ENCODE measurements at places on chromosomes 4 and X.
A peak's percentile ranks its signal among the peaks of the same experiment; 100 is the strongest.

GRCh38 chr4:184090571-184090970, 127.1 kb downstream of the ENPP6 start:
- DNase-seq = no peak
- no peak overlapping the region for H3K4me3 ChIP-seq
- H3K27ac ChIP-seq = no peak overlapping the region

DNA sequence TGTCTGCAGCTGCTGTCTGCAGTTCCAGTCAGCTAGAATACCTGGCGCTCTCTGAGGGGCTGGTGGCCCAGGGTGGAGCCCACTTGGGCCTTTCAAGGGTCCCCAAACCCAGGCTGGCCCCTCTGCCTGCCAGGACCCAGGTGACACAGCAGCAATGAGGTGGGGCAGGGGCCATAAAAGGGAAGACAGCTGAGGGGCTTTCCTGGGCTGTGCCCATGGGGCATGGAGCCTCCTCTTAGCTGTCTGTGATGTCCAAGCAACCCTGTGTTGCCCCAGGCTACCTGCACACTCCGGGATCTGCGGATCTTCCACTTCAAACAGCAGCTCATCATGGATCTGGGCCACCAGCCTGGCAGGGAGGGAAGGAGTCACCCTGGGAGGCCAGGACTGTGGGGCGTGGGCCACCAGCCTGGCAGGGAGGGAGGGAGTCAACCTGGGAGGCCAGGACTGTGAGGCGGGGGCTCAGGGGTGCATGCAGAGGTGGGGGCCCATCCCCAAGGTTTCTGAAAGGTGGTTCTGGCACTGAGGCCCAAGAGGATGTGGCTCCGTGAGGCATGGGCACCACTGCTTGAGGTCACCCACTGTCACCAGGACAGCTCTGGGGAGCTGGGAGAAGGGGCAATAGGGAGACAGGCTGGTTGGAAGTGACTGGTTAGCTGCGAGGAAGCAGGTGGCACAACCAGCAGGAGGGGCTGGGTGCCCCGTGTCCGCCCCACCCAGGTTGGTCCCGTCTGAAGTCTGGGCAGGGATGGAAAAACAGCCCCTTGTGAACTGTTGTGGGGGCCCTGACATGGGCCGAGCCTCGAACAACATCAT, 16.3 kb downstream of the NAT8L start:
- no peaks in the 10 kb centered on the region for H3K27me3 ChIP-seq
- H3K4me1 ChIP-seq = no peaks in the 10 kb centered on the region
- DNase-seq = peak; percentile 58

GRCh38 chr4:168614281-168615057, 117.6 kb downstream of the PALLD start:
- H3K36me3 ChIP-seq = no peaks in the 10 kb centered on the region
- no peak overlapping the region for H3K27ac ChIP-seq
- DNase-seq = no peak

- no peak overlapping the region for H3K27ac ChIP-seq
- no peaks in the 10 kb centered on the region for H3K4me1 ChIP-seq
- no peak for DNase-seq
- no peak overlapping the region for H3K4me3 ChIP-seq
- no peaks in the 10 kb centered on the region for H3K36me3 ChIP-seq
These were observed 42.9 kb downstream of the AFF1 start for GRCh38 chr4:86977621-86978184.

DNA sequence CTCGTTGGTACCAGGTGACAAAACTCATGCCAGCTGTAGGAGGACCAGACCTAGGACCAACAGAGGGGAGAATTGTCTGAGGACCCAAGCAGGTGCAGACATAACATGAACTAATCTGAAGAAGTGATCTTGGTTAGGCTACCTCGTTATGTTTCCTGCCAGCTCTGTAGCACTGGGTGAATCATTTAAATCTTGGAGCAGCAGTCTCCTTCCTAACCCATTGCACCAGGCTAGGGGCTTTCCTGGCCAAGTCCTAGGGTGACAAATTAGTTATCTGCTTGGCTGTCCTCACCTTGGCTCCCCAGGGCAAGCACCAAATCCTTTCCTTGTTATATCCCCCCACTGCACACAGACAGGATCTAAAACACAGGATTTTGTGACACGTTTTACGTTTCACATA, 87.8 kb downstream of the WWC2 start:
- H3K4me3 ChIP-seq = no peak overlapping the region
- no peak overlapping the region for H3K27ac ChIP-seq
- no peaks in the 10 kb centered on the region for H3K27me3 ChIP-seq
- no peaks in the 10 kb centered on the region for H3K36me3 ChIP-seq

DNA sequence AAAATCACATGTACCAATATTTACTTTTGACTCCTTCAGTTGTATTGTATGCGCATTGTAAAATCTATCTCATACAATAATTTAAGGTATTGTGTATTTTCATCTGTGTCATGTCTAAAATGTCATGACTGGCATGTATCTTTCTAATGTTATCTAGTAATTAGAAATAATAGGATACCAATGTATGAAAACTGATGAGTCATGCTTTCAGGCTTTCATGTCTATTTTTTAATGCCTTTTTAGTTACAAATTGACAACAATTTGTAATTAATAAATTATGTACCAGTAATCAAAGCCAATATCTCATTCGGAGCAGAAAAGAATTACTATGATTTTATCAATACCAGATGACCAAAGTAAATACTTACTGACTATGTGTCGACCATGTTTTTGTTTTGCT, 107.7 kb downstream of the GALNTL6 start:
- H3K36me3 ChIP-seq = no peaks in the 10 kb centered on the region
- no peak for DNase-seq
- H3K27ac ChIP-seq = no peak overlapping the region
- no peaks in the 10 kb centered on the region for H3K27me3 ChIP-seq

- H3K27ac ChIP-seq = no peak overlapping the region
- DNase-seq = no peak
- peaks cover 23% of the 10 kb centered on the region for H3K4me1 ChIP-seq
- no peaks in the 10 kb centered on the region for H3K27me3 ChIP-seq
These were observed 14.0 kb downstream of the CHIC2 start for GRCh38 chr4:54050214-54050904.

- no peaks in the 10 kb centered on the region for H3K27me3 ChIP-seq
- DNase-seq = no peak
These were observed 17.3 kb downstream of the LAMTOR3 start for GRCh38 chr4:99876946-99877345.

DNA sequence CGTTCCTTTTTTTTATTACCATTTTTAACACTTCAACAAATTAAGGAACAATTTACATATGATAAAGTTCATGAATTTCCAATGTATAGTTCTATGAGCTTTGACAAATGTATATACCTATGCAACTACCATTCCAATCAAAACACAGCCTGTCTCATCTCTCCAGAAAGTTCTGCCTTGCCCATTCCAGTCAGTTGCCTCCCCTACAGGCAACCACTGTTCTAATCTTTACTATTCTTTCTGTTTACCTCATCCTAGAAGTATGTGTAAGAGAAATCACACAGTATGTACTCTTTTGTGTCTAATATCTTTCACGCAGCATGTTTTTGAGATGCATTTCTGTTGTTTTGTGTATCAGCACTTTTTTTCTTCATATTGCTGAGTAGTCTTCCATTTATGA, 224.9 kb downstream of the KIT start:
- no peak overlapping the region for H3K4me3 ChIP-seq
- no peak overlapping the region for H3K27ac ChIP-seq
- no peak for DNase-seq
- H3K36me3 ChIP-seq = no peaks in the 10 kb centered on the region

DNA sequence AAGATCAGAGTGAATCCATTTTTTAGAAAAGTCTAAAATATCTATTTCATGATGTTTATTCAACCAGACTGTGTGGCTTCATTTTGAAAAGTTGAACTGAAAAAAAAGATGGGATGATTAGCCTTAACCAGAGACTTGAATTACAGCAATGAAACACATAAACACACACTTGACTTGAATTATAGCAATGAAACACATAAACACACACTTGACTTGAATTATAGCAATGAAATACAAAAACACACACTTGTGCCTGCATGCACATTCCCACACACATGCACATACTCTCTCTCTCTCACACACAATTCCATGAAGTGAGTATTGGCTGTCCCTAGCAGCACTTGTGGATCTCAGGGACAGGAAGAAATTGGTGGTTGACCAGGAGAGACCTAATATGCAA, 286.8 kb downstream of the USP46 start:
- DNase-seq = no peak
- H3K27me3 ChIP-seq = no peaks in the 10 kb centered on the region
- H3K4me1 ChIP-seq = no peaks in the 10 kb centered on the region
- no peak overlapping the region for H3K27ac ChIP-seq
- no peak overlapping the region for H3K4me3 ChIP-seq

GRCh38 chr4:18917689-18918088, 896.1 kb upstream of the LCORL start:
- H3K4me1 ChIP-seq = no peaks in the 10 kb centered on the region
- H3K4me3 ChIP-seq = no peak overlapping the region
- H3K27me3 ChIP-seq = no peaks in the 10 kb centered on the region
- no peak for DNase-seq
